HS-5 (cell line): ENCODE measurements at places on chromosomes 13 and 19.

- DNase-seq: no peak
Observed at GRCh38 chr19:55092423-55093318, 17.0 kb downstream of the EPS8L1 start.

GRCh38 chr19:15235781-15236180 is 3.5 kb upstream of the EPHX3 start:
- DNase-seq: no peak

DNA sequence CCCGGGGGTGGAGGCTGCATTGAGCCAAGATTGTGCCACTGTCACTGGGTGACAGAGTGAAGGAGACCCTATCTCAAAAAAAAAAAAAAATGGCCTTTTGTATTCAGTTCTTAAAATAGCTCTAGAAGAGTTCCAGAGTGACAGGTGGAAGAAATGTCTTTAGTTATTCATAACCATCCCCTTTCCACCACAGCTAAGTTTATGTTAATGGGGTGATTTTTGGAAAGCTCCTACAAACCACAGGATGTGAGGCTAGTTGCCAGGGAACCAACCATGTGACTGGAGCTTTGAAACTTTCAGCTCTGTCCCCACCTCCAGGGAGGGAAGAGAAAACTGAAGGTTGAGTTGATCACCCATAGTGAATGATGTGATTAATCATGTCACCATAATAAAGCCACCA is 6.9 kb downstream of the ZNF490 start:
- no peak for DNase-seq

- no peak for DNase-seq
Observed at GRCh38 chr19:38173291-38174041, 50.6 kb downstream of the DPF1 start.

GRCh38 chr13:113924184-113924901 is 49.5 kb downstream of the C13orf46 start:
- DNase-seq: no peak

- no peak for DNase-seq
Observed at GRCh38 chr13:20901668-20902437, 693 bp downstream of the XPO4 start.
